ENCODE measurements at places on chromosomes 1 and 21.

- DNase-seq = no peak
These were observed 98.7 kb upstream of the TMPRSS2 start for GRCh38 chr21:41606706-41607105.

GRCh38 chr21:39196310-39196709, 13.1 kb upstream of the PSMG1 start:
- no peak for DNase-seq

DNA sequence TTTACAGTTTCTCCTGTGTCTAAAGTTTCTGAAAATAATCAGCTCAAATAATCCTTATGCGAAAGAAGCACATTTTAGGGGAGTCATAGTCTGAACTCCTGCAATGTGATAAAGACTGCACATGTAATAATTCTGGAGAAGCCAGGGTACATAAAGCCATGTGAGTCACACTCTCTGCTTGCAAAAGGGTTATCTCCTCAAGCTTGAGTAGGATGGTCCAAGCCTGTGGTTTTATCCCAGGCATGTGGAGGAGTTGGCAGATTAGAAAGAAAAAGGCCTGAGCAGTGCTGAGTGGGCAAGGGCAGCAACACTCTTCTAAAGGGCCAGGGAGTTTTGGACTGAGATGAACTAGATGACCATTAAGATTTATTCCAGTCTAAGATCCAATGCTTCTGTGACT, 220.4 kb downstream of the RHOU start:
- no peak for DNase-seq

DNA sequence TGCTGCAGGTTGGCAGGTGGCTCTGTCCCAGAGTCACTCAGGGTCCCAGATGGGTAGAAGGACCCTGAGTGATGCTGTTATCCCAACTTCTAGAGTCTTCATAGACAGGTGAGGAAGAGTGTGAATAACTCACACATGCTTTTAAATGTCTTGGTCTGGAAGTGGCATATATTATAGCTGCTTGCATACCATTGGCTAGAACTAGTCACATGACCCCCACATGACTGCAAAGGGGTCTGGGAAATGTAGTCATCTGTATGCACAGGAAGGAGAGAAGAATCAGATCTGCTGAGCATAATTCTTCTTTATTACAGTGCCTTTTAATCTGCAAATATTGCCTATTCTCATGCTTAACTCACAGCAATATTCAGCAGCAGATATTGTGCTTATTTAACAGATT, 28.2 kb upstream of the KLHDC7A start:
- DNase-seq = no peak

DNA sequence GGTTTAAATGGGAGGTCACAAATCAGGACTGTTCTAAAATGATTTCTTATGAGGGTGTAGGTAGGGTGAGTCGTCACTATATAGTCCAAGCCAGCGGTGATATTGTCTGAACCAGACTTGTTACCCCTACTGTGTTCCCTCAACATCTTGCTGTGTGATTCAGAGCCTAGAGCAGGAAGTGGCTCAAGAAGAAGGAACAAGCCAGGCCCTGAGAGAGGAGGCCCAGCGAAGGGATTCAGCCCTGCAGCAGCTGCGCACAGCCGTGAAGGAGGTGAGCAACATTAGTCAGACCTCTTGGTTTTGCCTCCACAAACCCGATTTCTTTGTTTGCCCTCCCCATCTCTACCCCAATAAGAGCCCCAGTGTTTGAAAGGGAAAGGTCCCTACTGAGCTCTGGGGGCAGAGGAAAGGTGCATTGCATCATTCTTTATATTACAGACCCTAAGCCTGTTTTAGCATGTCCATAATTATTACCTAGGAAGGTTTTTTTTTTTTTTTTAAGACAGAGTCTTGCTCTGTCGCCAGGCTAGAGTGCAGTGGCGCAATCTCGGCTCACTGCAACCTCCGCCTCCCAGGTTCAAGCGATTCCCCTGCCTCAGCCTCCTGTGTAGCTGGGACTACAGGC, 5.0 kb upstream of the SH3BGRL3 start:
- no peak for DNase-seq

- DNase-seq = no peak
These were observed 16.0 kb upstream of the CHIA start for GRCh38 chr1:111274653-111275052.

GRCh38 chr1:63713627-63714481, 60.0 kb upstream of the ROR1 start:
- DNase-seq = no peak

- DNase-seq = no peak
These were observed 11.9 kb downstream of the RPL5 start for GRCh38 chr1:92843429-92844352.

DNA sequence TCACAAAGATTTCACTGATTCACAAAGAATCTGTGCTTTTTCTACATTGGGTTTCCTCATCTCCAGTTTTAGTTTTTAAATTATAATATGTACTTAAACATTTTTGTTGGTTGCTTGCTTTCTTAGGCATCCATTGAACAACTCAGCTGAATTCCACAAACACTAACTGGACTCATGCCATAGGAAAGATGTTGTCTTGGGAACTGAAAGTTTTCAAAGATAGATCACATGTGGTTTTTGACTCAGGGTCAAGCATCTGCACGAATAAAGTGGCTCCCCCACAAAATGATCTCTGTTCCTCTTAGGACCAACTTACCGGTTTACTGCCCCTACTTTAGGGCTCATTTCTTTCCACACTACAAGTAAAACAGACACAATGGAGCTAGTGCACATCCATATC, 3.1 kb upstream of the KRTAP21-1 start:
- no peak for DNase-seq

DNA sequence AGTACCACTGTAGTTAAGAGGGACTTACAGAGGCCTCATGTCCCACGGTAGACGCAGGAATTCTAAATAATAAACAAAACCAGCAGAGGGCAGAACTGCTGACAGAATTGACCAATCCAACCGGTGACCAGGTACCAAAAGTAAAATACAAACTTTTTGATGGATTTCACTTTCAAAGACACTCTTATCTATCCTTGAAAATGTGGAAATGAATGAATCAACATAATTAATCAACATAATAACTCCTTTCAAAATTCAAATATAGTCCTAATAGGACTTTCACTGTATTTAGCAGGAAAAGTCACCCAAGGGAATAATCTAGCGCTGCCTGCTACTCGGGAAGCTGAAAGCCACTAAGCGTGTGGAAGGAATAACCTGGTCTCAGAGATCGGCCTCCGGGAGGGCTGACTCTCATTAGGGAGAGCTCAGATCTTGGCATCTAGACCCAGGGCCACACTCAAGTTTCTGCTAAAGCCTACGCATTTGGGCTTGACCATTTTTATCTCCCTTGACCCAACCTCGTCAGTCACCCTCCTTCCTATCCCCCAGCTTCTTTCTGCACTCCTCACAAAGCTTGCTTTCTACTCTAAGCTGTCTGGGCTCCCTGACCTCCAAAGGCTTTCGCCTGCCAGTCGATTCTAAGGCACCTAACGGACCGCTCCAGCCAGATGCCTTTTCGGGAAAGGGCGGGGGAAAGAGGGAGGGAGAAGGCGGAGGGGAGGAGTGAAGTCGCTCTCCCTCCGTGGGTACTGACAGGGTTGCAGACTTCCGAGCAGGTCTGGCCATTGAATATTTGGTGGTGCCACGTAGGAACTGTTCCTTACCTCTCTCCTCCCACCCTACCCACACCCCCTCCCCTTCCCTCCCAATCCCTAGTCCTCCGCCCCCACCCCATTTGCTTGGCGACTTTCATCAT, 1.6 kb downstream of the COL11A1 start:
- no peak for DNase-seq

- DNase-seq = no peak
These were observed 27.4 kb downstream of the CHML start for GRCh38 chr1:241612533-241613477.

GRCh38 chr21:30880914-30881313, 466 bp downstream of the KRTAP11-1 start:
- no peak for DNase-seq

DNA sequence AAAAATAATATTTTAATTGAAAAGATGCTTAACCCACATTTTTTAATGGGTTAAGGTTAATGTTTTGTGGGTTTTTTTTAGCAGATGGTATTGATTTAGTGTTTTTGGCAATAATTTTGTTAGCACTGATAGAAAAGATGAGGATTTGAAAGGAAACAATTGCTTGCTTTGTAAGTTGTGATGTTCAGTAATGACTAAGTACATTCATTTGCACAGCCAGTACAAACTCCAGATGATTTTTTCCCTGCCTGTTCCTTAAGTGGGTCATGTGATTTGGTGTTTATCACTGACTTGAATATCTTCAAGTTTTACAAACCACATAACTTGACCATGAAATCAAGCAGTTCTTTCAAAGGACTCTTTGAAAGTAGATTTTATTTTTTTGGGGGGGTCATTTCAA, 15.0 kb downstream of the DISP1 start:
- DNase-seq = no peak

- DNase-seq = no peak
These were observed 83.6 kb downstream of the ADARB1 start for GRCh38 chr21:45157932-45158331.

- no peak for DNase-seq
These were observed 8.8 kb downstream of the ATP5IF1 start for GRCh38 chr1:28244549-28245251.

- DNase-seq = no peak
These were observed 5.2 kb downstream of the SLAMF1 start for GRCh38 chr1:160641323-160642280.
